ENCODE measurements at places on chromosomes 2 and 18. TPM values are rescaled to one million over a fixed set of nuclear protein-coding genes. Genes with fewer than 3 reads are reported as not detected.

The RAB6D gene
- not detected for total RNA-seq

The CRYGD gene
- not detected for total RNA-seq

The VWC2L gene
- total RNA-seq, result not detected

The MARCHF4 gene
- total RNA-seq, result 29.5 TPM

The LDLRAD4 gene
- 2.2 TPM for total RNA-seq

The NPHP1 gene
- 2.7 TPM for total RNA-seq

The CD207 gene
- total RNA-seq, result not detected

The MC4R gene
- not detected for total RNA-seq

The EN1 gene
- not detected for total RNA-seq

The LIMS4 gene
- 102 TPM for total RNA-seq

The TWIST2 gene
- 7.2 TPM for total RNA-seq

The PLGLB1 gene
- total RNA-seq, result 1.3 TPM

The SERPINB10 gene
- total RNA-seq, result not detected

The KLHL14 gene
- 0.48 TPM for total RNA-seq

The KYNU gene
- total RNA-seq, result under 0.01 TPM

The KCNK3 gene
- 0.53 TPM for total RNA-seq

The SP3 gene
- 65.4 TPM for total RNA-seq
